ENCODE measurements at places on chromosomes 2 and 18.

DNA sequence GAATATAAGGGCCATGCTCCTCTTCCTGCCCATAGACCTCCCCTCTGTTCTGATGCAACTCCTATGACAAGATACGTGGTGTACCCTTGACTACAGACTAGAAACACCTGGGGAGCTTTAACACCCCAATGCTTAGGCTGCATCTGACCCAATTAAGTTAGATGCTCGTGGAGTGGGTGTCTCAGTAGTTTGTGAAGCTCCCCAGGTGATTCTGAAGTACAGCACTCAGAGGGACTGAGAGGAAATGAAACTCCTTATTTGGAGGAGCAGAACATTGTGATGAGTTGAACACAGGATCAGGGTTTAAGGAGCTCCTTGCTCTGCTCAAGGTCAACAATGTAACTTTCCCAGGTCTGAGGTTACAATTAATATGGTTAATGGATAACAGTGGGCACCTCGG, 80.3 kb upstream of the TTC39C start:
- DNase-seq, result no peak

DNA sequence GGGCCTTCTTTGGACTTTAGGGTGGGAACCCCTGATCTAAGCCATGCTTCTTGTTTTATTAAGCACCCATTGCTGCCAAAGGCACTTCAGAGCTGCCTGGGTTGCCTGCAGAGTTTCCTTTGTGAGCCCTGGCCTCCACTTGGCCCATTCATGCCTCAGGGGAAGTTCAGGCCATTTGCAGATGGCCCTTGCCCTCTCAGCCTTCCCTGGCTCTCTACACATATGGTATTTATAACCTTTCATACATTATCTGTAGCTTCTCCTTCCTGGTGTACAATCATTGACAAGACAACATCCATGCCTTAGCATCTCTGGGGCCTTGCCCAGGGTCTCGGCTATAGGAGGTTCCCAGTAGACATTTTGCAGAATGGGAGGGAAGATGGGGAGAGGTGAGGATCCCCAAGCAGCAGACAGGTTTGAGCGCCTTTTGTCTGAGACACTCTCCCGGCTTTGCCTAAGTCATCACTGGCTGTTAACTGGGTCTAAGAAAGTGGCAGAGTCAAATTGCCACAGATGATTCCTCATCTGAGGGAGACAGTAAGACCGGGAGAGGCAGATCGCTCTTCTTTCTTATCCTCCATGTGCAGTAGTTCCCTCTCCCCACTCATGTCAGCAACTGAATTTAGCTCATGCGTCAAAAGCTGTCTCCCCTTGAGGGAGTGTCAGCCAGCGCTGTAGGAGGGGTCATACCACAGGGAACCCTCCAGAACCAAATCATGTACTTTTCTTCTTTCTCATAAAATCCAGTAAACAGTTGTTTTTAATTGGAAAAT, 2.7 kb downstream of the EHD3 start:
- no peak for DNase-seq

DNA sequence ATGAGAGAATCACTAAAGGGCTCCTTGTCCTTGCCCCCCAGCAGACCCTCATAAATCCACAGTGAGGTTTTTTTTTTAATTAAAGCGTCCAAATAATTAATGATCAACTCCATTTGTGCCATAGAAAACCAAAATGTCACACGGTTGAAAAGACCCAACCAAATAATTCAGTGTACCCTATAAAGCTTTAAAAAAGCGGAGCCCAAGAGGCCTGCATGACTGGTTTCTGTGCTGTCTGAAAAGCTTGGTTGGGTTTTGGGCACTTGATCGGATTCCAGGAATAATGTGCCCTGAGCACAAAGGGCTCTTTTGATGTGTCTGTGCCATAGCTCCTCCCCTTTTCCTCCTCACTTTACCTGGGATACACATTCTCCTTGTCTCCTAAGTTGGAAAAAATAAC, 523.2 kb downstream of the TNS1 start:
- DNase-seq, result no peak

DNA sequence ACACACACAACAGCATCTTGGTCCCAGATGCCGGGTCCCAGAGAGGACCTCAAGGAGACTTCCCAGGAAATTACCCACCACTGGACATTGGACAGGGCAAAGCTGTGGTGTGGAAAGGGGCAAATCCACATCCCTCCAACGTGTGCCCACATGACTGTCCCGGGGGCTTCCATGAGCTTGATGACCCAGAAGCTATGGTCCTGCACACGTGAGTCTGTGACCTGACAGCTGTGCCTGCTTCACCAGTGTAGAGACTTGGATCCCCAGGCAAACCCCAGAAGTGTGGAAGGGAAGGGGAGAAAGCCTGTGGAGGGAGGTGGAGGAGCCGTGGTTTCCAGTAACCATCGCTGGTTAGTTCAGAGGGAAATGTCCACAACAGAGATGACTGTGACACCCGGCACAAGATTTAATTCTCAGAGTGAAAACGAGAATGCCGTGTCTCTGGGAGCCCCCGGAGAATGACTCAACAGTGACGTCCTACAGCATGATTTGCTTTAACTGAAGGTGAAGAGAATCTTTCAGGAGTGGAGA, 19.1 kb upstream of the GPR55 start:
- no peak for DNase-seq
